Bronchial epithelial cell (primary cell): ENCODE measurements at places on chromosomes 4 and X.

DNA sequence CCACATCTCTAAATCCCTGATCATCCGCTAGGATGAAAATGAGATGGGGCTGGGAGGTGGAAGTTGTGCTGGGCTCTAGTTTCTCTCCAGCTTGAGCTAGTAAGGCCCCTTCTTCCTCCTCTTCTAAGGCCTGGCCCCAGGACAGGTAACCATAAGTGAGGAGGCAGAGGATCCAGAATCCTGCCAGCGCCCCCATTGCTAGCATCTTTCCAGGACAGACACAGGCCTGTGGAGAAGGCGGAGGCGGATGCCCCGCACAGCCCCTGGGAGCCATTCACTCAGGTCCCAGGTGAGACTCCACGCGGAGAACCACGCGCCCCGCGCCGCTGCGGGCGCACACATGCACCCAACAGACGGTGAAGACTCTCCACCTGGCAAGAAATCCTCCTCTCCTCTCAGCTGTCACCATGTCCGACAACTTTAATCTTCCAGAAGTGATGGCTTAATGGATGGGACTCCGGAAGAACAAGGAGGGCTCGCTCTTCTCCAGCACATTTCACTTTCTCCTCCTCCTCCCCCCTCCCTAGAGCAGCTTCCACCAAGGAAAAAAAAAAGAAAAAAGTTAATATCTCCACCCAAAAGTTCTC is 793 bp downstream of the ARSJ start:
- peak; percentile 41 for DNase-seq

DNA sequence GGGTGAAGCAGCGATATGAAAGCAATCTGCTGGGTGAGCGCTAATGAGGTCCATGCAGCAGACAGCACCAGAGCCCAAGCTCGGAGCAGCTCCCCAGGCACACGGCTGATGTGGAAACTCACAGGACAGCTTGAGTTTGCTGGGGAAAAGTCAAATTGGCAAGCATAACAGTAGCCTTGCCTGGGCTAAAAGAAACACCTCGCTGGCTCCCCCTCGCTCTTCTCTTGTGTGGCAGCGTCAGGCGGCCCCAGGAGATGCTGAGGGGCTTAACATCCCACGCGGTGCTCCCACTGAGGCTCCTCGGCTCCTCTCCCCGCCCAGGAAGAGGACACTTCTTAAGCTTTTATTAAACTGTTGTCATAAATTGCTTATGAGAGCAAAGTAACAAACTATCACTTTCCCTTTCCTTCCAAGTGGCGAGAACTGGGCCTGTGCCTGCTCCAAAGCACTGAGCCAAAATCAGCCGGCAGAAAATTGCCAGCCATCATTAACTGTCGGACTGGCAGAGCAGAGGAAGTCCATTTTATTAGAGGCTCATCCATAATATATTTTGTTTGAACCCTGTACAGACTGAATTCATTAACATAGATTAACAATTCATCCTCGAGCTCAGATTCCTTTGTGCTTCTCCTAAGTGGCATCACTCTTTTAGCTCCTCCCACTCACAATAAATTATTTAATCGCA is 111.4 kb downstream of the TSPAN5 start:
- DNase-seq = no peak

DNA sequence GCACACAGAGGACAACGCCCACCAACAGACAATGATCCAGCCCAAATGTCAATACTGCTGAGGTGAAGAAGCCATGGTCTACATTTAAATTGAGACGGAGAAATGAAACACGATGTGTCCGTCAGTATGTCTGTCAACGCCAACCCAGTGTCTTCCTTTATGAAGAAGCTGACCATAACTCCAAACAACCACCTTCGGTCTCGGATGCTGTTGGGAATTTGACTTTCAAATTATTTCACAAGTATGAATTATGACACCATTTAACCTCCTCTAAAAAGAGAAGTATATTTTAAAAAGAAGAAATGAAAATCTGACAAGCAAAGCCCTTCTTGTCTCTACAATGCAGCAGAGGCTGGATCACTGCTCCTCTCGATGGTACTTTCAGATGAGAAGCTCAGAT is 123.7 kb upstream of the MAP3K15 start:
- no peak for DNase-seq

DNA sequence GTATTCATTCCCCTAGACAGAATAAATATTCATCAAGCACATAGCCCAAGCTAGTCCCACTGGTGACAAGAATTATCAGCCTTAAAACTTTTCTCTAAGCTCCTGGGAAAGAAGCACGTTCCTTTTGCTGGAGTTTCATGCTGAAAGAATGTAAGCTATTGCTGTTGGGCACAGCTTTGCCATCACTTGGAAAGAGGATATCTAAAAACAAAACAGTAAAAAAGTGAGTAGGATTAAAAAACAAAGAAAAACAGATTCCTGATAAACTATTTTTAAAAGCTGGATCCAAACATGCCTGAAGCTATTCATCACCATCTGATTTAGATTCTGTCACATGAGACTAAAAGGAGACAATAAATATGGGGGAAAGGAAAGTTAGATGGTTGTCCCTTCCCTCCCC is 176.8 kb downstream of the SCFD2 start:
- DNase-seq = peak; percentile 19

GRCh38 chr4:159042097-159042605 is 60.7 kb upstream of the RAPGEF2 start:
- DNase-seq = no peak

DNA sequence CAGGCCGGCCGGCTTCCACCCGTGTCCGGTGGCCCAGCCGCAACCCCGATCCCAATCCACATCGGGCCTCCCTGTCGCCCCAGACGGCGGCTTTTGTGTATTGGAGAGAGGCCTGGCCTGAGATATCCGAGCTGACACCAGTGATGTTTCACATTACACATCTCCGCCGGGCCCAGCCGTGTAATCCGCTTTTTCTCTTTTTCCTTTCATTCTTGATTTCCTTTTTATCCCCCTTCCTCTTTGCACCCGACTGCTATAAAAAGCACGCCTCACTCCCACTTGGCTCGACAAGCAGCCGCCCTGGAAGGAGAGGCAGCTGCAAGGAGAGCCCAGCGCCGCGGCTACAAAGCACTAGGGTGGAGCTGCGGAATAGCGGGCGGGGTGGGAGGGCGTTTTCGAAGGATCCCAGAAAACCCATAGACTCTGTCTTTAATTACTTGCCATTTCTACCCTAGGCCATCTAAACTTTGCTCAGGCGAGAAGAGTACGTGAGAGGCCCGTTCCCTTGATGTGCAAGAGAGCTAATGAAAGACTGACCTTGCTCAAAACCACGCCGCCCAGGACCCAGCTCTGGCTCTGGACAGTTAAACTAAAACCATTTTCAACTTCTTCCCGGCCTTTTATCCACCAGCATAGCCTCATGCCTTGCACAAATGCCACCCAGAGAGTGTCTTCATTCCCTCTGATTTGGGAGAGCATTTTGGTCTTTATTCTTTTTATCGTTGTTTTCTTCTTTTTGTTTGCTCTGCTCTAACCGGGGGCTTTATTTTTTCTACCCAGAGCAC is 3.2 kb downstream of the PITX2 start:
- DNase-seq = no peak

DNA sequence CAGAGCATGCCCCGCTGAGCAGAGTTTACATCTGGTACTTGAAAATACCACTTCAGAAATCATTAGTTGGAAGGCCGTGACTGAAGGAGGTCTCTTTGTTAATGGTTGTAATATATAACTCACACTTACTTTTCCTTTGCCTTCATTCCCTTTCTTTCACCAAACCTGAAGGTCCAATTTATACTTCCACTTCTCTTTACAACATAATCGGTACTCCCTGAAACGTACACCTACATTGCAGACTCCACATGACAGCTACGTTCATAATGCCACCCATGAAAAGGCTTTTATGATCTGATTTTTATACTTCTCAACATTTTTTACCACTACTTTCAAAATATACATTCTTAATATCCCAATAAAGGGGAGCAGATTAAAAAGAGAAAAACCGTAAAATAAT is 298.7 kb downstream of the C4orf33 start:
- DNase-seq = no peak

DNA sequence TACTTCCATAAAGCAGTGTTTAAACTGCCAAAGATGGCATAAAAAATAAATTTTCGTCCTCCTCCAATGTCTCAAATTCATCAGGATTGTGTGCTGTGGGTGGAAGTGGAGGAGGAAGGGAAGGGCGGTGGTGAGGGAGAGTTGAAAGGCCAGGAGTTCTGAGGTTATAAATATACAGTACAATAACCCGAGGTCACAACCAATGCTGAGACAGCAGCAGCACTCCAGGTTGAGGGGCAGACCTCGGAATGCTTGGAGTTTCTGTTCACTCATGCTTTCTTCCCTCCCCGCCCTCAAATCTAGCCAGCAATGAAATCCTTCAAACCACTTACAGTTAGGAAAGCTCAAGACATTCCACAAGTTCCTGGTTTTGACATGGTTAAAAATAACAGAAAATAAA is 134.0 kb upstream of the SMAD1 start:
- no peak for DNase-seq

DNA sequence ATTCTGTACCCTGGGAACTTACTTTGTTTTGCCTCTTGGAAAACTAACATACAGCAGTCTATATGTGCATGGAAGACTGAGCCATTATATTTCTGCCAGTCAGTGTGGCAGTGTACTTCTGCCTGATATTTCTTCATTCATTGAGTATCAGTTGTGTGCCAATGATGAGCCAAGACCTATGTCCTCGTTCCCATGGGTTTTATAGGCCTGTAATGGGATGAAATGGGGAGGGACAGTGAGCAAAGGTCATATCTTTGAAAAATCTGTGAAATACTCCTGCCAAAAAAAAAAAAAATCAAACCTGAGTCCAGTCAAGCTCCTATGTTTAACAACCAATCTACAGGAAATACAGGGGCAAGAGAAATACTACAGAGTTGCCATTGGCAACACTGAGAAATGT is 9.1 kb downstream of the NSD2 start:
- DNase-seq = no peak

- DNase-seq = no peak
Measured at GRCh38 chr4:77226939-77227705, 70.1 kb downstream of the CCNG2 start.

DNA sequence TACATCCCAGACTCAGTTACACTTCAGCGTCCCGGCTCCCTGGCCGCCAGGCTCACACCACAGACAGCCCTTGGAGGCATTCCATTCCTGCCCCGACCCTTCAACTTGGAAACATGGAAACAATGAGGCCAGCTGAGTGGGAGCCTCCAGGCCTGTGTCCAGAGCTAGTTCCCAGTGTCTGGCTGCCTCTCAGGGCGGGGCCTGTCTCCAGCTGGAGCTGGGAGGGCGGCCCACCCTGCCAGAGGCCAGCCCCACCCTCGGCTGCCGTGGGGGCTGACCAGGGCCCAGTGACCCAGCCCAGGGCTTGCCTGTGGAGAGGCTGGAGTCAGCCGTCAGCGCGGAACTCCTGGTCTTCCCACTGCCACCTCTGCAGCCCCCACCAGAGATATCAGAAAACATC is 37.4 kb upstream of the SPON2 start:
- DNase-seq = no peak

DNA sequence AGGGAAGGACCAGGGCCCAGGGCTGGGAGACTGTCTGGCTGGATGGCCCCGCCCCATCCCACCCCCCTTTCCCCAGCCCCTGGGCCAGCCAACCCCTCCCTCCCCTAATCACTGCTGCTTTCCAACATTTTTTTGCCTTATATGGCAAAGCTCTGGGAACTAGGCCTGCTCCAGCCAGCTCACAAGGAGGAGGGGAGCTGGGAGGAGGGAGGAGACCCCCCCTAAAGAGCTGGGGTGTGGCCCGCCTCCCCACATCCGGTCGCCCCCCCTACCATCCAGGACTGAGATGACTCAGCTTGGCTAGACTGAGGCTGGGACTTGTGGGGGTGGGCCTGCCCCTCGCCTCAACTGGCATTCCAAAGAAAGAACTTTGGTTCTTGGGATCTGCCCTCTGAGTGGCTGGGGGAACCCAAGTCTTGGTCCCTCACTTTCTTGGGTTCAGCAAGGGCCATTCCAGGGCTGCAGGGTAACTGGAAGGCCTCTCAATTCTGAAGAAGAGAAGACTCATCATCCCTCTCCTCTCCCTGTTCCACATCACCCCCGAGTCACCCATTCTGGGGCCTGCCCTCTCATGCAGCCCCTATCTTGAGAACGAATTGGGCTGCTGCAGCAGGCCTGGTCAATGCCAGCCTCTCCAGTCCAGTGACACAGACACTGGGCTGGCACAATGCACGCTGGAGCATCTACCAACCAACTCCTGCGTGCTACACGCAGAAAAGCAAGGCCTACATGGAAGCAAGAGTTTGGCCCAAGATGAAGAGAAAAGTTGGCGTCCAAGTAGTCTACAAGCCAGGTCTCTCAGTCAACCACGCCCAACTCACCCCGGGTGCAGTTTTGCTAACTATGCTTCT is 4.8 kb downstream of the FLNA start:
- DNase-seq = peak; percentile 77

DNA sequence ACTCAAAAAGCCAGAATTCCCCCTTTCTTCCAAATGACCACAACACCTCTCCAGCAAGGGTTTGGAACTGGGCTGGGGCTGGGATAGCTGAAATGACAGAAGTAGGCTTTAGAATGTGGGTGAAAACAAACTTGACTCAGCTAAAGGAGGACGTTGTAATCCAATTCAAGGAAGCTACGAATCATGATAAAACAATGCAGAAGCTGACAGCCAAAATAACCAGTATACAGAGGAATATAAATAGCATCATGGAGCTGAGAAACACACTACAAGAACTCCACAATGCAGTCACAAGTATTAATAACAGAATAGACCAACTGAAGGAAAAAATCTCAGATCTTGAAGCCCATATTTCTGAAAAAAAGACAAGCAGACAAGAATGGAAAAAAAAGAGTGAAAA is 95.8 kb upstream of the TET2 start:
- peak; percentile 56 for DNase-seq

- no peak for DNase-seq
Measured at GRCh38 chrX:67781132-67781531, 237.3 kb downstream of the AR start.

- DNase-seq = no peak
Measured at GRCh38 chr4:165208221-165208652, 876 bp downstream of the KLHL2 start.

DNA sequence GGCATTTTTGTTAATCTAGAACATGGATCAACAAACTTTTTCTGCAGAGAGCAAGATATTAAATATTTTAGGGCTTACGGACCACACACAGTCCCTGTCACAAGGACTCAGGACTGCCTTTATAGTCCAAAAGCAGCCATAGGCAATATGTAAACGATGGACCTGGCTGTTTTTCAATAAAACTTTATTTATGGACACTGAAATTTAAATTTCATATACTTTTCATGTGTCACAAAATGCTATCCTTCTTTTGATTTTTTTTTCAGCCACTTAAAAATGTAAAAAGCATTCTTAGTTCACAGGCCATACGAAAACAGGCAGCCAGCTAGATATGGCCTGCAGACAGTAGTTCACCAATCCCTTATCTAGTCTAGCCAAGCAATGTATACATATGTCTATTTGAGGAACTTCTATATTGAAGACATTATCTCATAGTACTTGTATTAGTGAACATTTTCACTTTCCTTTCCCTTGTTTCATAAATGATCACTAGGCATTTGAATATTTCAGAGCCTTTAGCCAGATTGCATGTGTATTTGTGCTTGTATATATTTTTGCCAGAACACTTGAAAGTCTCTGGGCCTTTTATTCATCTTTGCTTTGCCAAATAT is 350.9 kb downstream of the RPA4 start:
- DNase-seq = no peak
